Daoy (cell line): ENCODE measurements at places on chromosomes 12 and 14.

DNA sequence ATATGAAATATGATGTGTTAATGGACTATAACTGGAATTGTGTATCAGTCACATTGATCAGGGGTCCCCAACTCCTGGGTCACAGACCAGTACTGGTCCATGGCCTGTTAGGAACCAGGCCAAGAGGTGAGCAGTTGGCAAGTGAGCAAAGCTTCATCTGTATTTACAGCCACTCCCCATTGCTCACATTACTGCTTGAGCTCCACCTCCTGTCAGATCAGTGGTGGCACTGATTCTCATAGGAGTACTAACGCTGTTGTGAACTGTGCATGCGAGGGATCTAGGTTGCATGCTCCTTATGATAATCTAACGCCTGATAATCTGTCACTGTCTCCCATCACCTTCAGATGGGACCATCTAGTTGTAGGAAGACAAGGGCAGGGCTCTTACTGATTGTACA is 72.3 kb downstream of the CDK17 start:
- DNase-seq: no peak

DNA sequence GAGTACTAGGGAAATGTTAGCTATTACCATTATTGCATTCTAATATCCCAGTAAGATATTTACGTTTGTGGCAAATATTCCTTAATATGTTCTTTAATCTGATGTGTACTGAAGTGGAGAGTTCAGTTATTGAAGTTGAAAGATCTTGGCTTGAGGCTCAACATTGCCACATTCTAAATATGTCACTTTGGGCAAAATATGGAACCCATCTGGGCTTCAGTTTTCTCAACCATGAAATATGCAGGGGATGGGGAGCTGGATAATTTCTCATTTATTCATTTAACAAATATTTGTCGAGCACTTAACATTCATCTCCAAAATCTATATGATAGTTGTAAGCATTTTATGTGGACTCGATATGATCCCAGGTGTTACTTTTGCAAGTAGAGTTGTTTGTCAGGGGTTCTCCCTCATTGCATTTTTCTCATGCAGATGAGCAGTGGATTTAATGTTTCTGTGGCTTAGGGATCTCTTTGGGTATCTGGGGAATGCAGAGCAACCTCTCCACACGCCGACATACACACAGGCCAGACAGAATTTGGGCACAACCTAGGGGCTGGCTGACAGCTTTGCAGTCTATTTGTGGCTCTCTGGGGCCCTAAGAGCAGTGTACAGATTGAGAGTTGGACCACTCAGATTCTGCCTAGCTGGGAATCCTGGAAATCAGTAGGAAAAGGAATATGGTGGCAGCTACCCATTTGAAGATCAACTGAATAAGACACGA is 26.6 kb upstream of the APPL2 start:
- no peak for DNase-seq

- no peak for DNase-seq
Measured at GRCh38 chr14:103110681-103111231, 12.5 kb upstream of the TNFAIP2 start.

DNA sequence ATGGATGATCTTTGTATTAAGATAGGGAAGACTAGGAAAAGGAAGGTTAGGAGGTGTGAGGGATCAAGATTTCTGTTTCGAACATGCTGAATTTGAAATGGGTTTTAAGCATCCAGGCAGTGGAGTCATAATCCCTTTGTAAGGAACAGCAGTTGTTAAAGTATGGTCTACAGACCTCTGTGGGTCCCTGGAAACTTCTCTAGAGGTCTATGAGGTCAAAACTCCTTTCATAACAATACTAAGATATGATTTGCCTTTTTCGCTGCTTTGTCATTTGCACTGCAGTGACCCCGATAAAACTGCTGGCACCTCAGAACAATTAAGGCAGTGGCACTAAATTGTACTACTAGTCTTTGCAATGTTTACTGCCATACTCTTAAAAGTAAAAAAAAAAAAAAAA is 1.5 kb downstream of the RAD51AP1 start:
- DNase-seq: no peak

GRCh38 chr14:93049867-93050331 is 65.8 kb downstream of the ITPK1 start:
- no peak for DNase-seq

GRCh38 chr12:110254971-110255540 is 26.0 kb upstream of the ATP2A2 start:
- no peak for DNase-seq
